ENCODE measurements at places on chromosomes 5 and 9.

- peak; percentile 8 for DNase-seq
Measured at GRCh38 chr9:104091708-104092107, 2.4 kb upstream of the SMC2 start.

GRCh38 chr5:118125687-118126086 lies 862.7 kb downstream of the DTWD2 start:
- DNase-seq, result no peak

DNA sequence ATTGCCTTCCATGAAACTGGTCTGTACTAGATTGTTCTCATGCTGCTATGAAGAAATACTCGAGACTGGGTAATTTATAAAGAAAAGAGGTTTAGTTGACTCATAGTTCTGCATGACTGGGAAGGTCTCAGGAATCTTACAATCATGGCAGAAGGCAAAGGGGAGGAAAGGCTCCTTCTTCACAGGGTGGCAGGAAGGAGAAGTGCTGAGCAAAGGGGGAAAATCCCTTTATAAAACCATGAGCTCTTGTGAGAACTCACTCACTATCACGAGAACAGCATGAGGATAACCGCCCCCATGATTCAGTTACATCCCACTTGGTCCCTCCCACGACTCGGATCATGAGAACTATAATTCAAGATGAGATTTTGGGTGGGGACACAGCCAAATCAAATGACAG lies 163.2 kb downstream of the RFK start:
- no peak for DNase-seq

DNA sequence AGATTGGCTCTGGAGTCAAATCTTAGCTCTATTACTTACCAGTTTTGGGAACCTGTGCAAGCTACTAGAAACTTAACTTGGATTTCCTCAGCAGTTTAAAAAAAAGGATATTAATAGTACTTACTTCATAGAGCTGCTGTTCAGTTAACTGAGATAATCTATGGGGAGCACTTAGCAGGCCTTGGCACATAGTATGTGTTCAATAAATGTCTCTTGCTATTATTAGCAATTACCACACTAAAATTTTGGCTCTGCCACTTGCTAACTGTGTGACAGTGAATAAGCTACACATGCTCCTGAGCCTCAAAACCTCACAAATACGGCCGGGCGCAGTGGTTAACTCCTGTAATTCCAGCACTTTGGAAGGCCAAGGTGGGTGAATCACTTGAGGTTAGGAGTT lies 55.9 kb downstream of the CDK5RAP2 start:
- no peak for DNase-seq

GRCh38 chr9:125885405-125886034 lies 138.3 kb downstream of the PBX3 start:
- peak; percentile 38 for DNase-seq

GRCh38 chr5:13325765-13326164 lies 618.7 kb downstream of the DNAH5 start:
- no peak for DNase-seq

GRCh38 chr5:38651806-38652205 lies 95.4 kb upstream of the LIFR start:
- peak; percentile 42 for DNase-seq

DNA sequence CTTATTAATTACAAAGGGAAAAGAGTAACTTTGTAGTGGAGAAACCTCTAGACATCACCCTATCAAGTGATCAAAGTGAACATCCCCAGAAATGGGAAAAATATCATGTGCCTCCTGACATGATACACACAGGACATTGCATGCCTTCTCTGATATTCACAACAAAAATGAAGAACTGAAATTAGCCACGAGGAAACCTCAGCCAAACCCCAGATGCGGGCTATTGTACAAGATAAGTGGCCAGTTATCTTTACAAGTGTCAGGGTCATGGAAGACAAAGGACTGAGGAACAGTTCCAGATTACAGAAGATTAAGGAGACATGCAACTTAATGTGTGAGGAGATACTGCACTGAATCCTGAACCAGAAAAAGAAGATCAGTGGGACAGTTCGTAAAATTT lies 23.8 kb upstream of the NPM1 start:
- DNase-seq, result no peak

All from mesenchymal stem cell (in vitro differentiated cells and primary cell).